Upper lobe of left lung (tissue), 6 donors: ENCODE measurements at places on chromosomes 2 and 18. TPM values are rescaled to one million over a fixed set of nuclear protein-coding genes. Genes with fewer than 3 reads are reported as not detected.

Gene FOXD4L1
- 0.76 TPM for total RNA-seq

Gene RNASEH1
- total RNA-seq = 17.1 TPM

Gene TRABD2A
- 22.0 TPM for total RNA-seq

Gene BMP10
- not detected for total RNA-seq

Gene SMYD1
- total RNA-seq = not detected

Gene LRP1B
- 0.10 TPM for total RNA-seq

Gene PFN4
- total RNA-seq = not detected

Gene STEAP3
- total RNA-seq = 26.6 TPM
